Stimulated activated CD4-positive, alpha-beta T cell treated with anti-CD3 and anti-CD28 coated beads, Interleukin-4, amount 100 ng/mL, for 24 hours (primary cell): ENCODE measurements at places on chromosomes 2 and 18.

- no peak for DNase-seq
Observed at GRCh38 chr18:11268741-11269233, 119.4 kb upstream of the PIEZO2 start.

DNA sequence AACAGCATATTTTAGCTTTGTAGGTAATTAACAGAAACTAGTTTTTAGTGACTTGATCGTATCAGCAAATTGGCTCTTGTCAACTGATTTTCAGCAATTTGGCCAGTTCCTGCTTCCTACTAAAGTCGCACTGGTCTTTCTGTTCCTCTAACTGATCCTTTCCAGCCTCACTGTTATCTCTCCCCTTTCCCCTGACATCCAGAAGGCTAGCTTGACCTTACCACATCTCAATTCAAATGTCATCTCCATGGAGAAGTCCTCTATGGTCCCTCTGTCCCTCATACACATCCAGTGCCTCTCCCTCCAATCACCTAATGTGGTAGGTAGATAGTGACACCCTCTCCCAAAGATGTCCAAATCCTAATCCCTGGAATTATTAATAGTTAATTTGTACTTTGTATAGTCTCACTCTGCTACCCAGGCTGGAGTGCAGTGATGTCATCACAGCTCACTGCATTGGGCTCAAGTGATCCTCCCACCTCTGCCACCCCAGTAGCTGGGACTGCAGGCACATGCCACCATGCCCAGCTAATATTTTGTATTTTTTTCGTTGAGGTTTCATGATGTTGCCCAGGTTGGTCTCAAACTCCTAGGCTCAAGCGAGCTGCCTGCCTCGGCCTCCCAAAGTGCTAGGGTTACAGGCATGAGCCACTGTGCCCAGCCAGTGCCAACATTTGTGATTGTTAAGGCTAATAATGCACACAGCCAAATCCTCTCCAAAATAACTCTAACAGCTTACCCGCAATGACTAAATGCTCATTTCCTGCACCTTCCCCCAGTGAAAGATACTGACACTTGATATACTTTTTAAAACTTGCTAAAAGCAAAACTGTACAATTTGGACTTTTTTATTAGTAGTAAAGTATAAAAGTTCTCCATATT lies 16.9 kb downstream of the PSTPIP2 start:
- no peak for DNase-seq

GRCh38 chr2:223782629-223783028 lies 54.8 kb downstream of the AP1S3 start:
- no peak for DNase-seq

- DNase-seq = no peak
Observed at GRCh38 chr2:30590407-30590806, 143.4 kb downstream of the LCLAT1 start.

DNA sequence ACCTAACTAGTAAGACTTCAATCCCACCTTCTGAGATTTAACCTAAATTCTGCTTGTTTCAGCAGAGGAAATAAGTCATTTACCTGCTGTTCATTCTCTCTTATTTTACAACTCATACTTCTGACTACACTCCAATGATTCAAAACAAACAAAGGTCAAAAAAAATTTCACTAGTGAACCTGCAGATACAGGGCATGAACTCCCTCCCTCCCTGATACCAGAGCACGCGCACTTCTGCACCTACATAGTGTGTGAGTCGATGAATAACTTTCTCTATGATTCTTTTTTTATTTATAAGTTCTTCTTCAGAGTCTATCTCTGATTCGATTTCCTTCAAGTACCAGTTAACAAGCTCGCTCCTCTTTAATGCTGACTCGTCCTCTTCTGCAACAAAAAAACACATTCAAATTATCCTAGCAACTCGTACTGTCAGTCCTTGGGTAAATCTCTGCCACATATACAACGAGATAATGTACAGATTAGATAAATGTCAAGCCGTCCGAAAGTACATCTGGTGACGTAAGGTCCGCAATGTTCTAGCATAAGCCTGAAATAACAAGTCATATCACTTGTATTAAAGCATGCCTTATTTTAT lies 7.4 kb upstream of the LCT start:
- DNase-seq = no peak

DNA sequence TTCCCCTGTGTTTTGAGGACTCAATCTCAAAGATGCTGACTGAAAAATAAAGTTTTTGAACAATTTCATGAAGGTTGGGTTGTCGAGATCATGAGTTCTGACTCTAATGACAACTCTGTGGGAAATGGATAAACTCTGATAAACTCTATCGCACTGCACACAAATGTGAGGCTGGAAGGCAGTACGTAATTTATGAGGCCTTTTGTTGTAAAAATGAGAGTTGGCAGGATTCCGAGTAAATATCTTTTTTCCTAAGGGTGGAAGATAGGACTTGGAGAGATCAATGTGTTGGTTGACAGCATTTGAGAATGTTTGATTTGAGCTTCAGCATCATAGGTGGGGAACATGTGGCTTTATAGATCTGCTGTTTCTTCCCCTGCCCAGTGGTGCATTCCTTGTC lies 90.4 kb downstream of the SPTBN1 start:
- DNase-seq = no peak

- DNase-seq = peak; percentile 17
Observed at GRCh38 chr18:23134780-23135549, at the start of gene CABLES1. Gene CABLES1, plus strand, starts transcription at chr18:23135485. Its CDS starts 278 bp downstream, at chr18:23135763.

DNA sequence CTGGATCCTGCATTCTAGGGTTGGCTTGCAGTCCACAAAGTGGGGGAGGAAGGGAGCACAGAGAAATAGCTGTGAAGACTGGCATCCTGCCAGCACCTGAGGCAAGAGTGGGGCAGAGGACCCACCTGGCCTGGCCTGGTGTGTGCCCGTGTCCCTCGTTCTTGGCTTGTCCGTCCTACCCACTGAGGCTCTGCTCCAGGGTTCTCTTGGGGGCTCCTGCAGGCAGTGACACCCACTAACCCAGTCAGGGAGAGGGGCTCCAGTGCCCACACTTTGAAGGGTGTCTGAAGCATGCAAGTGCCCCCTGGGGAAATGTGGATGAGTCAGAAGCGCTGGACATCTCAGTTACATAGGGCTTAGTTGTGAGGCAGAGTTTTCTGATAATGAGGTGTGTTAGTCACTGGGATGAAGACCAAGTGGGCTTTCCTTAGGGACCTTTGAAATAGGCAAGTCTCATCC lies 79.4 kb downstream of the SLC4A3 start:
- no peak for DNase-seq

DNA sequence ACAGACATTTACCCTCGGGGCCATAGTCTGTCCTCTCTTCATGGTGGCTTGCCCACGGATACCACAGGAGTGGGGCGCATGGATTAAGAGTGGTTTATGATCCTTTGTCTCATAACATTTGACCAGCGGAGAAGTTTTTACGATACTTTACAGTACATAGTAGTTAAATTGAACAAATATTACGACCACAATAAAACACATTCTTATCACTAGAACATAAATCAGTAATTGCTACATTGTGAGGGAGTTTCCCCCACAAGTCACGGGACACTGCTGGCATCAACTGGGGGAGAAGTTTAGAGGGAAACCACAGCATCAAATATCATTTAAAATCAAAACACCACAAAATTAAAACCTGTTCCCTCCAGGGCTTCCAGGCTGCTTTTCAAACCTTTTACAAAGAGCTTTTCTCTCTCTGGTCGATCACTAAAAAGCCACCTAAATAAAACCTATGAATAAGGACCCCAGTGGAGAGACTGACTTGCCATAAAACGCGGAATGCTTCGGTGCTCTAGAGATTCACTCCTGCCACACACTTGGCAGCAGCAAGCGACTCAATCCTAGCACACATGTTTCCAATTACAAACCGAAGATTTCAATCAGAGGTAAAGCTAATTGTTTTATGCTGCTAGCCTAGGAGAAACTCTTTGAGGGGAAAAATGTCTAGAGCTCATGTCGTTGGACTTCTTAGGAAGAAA lies 173.7 kb upstream of the HNRNPA3 start:
- no peak for DNase-seq

- DNase-seq = no peak
Observed at GRCh38 chr2:33018271-33018670, 71.5 kb downstream of the LTBP1 start.

- DNase-seq = no peak
Observed at GRCh38 chr2:77294474-77294873, 227.7 kb downstream of the LRRTM4 start.

DNA sequence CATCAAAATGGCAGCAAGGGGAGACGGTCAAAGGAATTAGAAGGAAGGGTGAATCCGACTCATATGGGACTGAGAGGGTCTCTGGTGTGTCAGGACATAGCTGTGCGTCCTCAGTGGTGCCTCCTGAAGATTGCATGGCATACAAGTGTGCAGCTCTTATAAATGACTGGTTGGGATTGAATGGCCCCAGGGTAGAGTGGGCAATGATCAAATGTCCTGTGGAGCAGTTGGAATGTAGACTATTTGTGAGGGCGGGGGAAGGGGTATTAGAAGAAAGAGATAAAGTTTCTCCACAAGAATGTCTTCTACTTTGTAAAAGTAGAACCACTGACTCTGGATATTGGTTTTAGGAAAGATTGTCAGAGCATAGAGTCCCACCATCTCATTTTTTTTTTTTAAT lies 24.6 kb downstream of the CTLA4 start:
- DNase-seq = no peak

DNA sequence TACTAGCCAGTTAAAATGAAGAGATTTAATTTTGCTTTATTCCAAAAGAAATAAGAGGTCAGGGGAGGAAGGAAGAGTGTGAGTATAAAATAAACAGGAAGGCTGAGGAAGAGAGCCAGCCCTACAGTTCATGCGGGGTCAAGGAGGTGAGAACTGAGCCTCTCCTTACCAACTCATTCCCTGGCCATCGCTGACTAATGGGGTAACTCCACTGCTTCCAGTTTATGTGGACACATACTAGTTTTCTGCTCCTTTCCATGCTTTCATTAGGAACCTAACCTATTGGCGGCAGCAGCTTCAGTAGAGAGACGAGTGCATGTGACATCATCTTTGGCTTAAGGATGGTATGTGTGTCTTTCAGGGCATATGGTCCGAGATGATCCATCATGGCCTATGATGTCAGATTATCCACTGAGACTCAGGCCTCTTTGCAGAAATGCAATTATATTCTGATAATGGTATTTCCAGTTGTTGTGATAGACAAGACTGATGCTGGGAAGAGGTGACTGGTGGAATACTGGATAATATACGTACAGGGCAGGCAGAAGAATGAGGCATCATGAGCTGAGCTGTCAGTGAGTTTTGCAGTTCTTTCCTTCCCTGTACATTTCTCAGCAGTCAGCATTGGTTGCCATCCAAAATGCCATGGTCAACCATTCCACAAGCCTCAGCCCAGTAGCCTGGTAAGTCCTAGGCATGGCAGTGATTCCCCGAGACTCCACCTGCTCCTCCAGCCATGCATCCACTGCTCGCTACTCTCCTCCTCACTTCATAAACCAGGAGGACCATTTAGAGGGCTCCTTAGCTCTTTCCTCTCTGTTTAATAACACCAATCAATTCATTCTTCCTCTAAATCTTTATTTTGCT lies 184.6 kb upstream of the OSR1 start:
- no peak for DNase-seq

- no peak for DNase-seq
Observed at GRCh38 chr2:156800065-156800653, 364.0 kb downstream of the GPD2 start.

DNA sequence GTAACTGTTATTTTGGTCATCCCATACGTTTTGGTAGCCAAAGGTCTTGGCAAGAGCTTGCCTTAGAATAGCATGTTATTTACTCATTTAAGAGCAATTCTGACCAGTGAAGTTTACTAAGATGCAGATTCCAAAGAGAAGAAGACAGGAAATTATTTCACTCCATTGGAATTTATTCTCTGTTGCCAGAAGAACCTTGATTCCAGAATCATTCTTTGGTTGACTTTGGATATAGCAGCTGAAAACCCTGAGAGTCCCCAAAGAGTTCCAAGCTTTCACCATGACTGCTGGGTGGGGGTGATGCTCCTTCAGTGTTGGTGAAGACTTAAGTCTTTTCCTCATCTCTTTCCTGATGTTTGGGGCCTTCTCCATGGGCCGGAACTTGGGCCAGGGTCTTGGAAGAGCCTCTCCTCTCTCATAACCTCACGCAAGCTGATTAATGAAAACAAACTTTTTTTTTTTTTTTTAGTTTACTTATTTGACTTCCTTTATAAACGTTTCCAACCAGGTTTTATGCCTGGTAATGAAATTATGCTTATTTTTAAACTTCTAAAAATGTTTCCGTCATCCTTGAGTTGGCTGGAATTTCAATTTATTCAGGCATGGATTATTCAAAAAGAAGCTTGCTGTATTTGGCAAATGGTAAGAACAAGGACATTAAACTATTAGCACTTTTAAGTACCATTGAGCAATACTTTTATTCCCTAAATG lies 192.0 kb downstream of the MTX2 start:
- DNase-seq = no peak

DNA sequence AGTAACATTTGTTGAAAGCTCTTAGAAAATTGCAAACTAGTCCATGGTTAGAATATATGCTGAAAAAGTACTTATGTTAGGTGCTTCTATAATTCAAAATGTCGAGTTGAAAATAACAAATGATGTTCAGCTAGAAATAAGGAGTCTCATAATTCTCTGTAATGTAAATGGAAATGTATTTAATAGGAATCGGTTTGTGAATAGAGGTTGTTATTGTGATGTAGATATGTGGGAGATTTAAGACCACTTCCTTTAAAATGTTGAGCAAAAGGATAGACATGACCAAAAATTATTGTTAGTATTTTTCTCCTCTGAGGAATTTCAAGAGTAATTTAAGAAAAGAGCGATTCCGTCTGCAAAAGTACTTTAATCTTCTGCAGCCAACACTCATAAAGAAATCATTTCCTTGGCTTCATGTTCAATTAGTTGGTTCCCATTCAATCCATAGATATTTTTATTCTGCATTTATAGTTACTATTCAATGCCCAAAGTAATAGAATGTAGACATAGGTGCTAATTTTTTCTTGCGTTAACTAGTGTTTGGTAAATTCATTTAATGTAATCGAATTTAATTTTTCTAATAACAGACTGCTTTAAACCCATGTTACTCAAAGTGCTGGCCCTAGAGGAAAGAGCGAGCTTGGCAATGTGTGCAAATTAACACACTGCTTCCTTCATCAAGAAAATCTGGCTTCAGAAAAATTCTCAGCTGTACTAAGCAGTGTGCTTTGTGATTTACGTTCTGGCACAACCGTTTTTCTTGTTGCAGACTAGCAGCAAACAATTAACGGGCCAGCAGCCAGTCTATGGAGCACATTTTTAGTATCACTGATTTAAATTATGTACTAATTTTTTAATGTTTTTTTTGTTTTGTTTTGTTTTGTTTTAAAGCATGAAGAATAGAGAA lies 32.2 kb downstream of the FN1 start:
- DNase-seq = no peak

GRCh38 chr2:229861431-229861830 lies 60.4 kb downstream of the TRIP12 start:
- DNase-seq = no peak

- peak; percentile 57 for DNase-seq
Observed at GRCh38 chr2:181058378-181059269, 78.2 kb downstream of the UBE2E3 start.

- DNase-seq = no peak
Observed at GRCh38 chr2:60259781-60260180, 293.7 kb downstream of the BCL11A start.

DNA sequence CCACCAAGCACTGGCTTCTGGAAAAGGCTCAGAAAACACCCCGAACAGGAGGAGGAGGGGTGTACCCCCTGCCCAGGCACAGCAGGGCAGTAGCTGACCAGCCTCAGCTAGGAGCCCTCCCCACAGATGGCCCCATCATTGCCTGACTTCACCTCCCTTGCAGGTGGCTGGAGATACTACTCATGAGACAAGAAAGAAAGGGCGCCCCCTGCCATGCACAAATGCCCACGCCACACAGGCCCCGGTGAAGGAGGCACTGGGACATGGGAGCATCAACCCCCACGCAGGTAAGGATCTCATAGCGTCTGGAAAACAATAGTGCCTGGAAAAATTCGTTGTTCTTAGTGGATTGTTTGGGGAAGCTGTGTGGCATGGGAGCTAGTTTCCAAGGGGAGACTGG lies 240.6 kb downstream of the TFCP2L1 start:
- DNase-seq = no peak
